Activated CD4-positive, alpha-beta T cell treated with anti-CD3 and anti-CD28 coated beads for 24 hours (primary cell): ENCODE measurements at places on chromosomes 6 and 20.
A peak's percentile ranks its signal among the peaks of the same experiment; 100 is the strongest.

DNA sequence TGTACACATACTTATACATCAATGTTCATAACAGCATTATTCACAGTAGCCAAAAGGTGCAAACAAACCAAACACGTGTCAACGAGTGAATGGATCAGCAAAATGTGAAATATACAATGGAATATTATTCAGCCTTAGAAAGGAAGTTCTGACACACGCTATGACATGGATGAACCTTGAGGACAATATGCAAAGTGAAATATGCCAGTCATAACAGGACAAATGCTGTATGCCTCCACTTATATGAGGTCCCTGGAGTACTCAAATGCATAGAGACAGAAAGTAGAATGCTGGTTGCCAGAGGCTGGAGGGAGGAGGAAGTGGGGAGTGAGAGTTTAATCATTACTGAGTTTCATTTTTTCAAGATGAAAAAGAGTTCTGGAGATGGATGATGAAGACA, 37.8 kb upstream of the IGF2R start:
- DNase-seq, result peak; percentile 25

- DNase-seq, result peak; percentile 52
Measured at GRCh38 chr20:48657426-48658197, 170.2 kb downstream of the PREX1 start.

GRCh38 chr20:4195499-4195898, 180.1 kb upstream of the RNF24 start:
- DNase-seq, result no peak

DNA sequence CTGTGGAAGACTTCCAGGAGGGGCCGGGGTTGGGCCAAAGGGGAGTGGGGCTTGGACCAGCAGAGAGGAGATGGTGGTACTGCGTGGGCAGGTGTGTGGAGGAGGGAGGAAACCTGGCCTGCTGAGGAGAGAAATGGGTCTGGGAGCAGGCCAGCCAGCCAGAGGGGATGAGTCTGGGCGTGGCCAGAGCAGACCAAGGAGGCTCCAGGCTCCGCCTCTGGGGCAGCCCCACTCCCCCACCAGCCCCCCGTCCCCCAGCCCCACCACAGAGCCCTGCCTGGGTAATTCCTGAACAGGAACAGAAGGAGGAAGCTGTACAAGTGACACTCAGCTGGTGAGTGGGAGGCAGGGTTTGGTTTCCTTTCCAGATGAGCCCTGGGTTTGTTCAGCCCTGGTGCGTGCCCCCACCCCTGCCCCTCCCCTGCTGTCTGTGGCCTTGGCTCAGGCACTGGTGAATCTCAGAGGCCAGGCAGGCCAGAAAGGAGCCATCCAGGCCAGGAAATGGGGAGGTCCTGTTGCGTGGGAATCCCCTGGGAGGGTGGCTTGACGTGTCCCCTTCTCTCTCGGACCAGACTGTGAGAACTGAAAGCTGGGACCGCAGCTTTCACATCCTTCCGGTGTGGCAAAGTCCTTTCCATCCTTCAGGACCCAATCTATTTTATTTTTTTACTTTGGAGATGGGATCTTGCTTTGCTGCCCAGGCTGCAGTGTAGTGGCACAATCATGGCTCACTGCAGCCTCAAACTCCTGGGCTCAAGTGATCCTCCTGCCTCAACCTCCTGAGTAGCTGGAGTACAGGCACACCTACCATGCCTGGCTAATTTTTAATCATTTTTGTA, 9.4 kb upstream of the SRC start:
- DNase-seq, result peak; percentile 4

DNA sequence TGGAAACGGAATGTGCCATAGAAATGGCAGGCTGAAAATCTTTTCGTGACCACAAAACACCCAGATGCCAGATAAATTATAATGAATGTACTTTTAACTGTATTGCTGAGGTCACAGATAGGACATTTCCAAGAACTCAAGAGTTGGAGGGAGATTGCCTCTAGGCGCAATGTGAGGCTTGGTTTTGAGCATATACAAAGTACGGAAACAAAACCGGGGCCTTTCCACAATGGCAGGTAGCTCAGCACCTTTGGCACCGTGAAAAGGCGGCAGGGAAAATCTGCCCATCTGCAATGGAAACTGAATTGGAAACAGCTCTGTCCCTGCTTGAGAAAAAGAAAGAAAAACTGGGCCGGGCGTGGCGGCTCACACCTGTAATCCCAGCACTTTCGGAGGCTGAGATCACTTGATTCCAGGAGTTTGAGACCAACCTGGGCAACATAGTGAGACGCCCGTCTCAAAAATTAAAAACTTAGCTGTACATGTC, 10.5 kb upstream of the C20orf144 start:
- DNase-seq, result no peak

DNA sequence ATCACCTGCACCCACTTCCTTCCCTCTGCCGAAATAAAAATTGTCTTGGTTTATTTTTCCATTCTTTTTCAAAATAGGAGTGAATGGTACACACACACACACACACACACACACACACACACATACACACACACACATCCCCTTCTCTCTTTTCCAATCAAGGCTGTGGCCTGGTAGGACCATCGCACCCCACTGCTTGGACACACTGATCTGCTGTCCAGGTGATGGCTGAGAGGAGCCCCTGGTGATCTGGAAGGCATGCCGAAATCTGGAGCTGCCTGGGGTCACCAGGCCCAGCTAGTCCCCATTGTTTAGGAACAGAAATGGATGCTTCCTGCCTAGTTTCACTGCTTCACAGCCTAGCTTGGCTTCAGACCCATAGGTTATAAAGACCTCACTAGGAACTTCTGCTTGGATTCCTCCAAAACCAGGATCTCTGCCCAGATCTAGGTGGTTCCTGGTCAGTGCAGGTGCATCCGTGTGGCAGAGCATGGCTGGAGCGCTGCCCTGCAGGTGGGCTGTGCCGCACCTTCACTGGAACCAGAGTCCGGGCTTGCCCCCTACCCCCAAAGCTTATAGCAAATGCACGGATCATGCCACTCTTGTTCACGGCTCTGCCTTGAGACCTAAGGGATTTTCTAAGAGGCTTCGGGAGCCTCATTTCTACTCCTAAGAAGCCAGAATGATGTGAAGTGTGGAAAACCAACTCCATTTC, 42.9 kb upstream of the DACT2 start:
- no peak for DNase-seq

GRCh38 chr20:2385496-2385895, 4.8 kb downstream of the TGM6 start:
- DNase-seq, result no peak

DNA sequence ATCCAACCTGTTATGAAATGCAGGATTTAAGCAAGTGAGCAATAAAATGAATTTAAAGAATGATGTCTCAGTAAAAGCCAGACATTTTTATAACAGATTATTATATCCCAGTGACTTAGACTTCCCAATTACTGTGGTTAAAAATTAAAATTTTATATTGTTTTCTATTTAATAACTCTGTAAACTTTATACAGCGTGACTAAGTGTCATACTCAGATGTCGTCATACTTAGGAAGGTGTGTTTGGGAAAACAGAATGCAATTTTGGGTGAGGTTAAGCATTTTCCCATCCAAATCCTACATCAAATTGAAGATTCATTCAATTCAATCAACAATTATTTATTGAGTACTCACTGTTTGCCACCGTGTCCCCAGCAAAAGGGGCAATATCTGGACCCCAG, 31.4 kb upstream of the FRMD1 start:
- DNase-seq, result no peak

DNA sequence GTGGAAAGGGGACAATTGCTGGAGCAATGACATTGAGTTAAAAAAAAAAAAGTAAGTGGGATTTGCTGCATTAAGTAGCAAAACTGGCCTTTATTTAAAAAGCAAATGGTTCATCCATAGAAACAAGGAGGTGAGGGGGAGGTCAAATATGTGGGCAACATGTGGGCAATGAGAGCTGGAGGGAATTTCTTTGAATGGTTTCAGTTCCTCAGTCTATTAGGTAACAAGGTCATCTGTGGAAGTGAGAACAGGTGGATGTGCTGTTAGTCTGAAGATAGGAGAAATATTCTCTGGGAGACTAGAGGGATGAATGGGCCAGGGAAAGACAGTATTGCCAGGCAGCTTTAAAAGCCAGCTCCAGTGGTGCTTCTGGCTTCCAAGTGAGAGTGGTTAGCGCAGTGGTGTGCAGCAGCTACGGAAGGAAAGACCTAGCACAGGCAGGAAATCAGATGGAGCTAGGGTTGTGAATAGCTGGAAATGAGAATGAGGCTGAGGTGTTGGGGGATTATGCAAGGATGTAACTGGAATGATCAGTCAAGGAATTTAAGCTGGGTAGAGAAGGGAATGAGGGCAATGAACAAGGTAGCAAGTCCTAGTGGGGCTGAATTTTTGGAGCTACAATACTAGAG, 727.6 kb downstream of the PTPRT start:
- no peak for DNase-seq

- DNase-seq, result no peak
Measured at GRCh38 chr20:53425481-53425880, 168.2 kb downstream of the ZNF217 start.

GRCh38 chr6:109428889-109429477, 11.4 kb downstream of the PPIL6 start:
- DNase-seq, result no peak

DNA sequence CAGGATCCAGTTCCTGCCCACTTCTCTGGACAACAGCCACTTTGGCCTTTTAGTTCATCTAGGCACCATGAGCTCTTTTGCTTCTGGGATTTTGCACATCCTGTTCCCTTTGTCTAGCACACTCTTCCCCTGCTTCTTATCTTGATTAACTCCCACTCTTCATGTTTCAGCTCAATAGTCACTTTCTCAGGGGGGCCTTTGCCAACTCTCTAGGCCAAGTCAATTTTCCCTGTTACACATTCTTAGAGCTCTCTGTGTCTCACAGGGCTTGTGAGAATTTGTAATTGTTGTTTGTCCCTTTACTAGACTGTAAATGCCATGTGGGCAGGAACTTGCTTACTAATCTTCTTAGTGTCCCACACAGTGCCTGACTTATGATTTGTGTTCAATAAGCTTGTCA, 58.1 kb upstream of the EPB41L1 start:
- DNase-seq, result no peak

- DNase-seq, result no peak
Measured at GRCh38 chr6:83384751-83385150, 46.1 kb downstream of the ME1 start.

- no peak for DNase-seq
Measured at GRCh38 chr6:137271245-137272183, 52.3 kb upstream of the IFNGR1 start.

- DNase-seq, result no peak
Measured at GRCh38 chr6:130677312-130677711, 149.9 kb upstream of the SMLR1 start.

- DNase-seq, result no peak
Measured at GRCh38 chr20:10427060-10427692, 6.8 kb downstream of the MKKS start.

DNA sequence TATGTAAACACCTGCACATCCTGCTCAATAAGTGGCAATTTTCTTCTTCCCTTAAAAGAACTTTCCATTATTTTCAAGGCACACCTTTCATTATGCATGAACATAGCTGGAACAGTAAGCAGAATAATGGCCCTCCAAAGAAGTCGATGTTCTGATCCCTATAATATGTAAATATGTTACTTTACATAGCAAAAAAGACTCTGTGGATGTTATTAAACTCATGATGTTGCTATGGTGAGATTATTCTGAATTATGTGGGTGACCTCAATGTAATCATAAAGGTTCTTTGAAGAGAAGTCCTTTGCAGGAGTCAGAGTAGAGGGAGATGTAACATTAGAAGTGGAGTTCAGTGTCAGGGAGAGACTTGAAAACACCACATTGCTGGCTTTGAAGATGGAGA, 299.9 kb upstream of the PLN start:
- DNase-seq, result no peak

- no peak for DNase-seq
Measured at GRCh38 chr20:20740541-20740940, 28.1 kb upstream of the RALGAPA2 start.

DNA sequence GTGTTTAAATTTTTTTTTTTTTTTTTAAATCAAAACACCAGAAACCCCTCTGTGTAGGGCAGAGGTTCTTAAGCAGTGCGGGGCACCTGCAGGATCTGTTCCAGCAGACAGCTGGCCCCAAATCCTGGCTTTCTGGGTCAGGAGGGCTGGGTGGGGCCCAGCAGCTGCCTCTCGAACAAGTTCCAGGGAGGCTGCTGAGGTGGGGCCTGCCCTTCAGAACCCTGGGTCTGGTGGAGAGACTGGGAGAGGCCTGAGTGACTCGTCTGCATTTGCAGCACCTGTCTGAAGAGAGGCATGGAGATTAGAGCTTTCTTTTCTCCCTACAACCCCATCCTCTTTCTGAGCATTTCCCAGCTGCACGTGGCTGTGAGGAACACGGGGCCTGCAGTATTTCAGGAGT, 8.4 kb downstream of the PSMG4 start:
- no peak for DNase-seq

GRCh38 chr6:166201878-166202277, 34.2 kb upstream of the TBXT start:
- DNase-seq, result no peak

DNA sequence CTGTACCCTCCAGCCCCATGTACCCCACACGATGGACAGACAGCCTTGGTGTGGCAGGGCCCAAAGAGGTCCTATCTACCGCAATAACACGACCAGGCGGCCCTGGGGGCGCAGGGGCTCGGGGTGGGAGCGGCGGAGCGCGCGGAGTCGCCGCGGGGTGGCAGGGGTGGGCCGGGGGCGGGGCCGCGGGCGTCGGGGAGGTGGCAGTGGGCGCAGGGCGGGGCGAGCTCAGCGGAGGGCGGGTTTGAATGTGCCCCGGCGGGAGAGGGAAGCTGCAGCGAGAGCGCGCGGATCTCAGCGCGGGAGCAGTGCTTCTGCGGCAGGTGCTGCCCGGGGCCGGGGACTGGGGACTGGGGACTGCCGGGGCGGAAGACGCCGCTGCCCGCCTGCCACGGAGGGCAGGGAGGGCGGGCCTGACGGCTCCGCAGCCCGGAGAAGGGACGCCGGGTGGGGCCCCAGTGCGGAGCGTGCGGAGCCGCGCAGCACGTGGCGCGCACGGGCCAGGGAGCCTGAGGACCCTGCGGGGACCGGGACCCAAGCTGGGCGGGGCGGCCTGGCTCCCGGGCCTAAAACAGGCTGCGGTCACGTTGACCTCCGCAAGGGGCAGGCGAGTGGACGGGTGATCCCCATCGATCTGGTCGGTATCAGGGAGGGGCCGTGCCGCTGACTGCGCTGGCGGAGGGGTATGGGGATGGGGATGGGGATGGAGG, at the start of gene SLC29A1:
TSS of gene SLC29A1 (plus strand) at position 277 of the 710 bp plus-strand sequence. CDS start 3,719 bp downstream, outside the sequence.
- peak; percentile 77 for DNase-seq

GRCh38 chr6:82022614-82023129, 224.9 kb downstream of the IBTK start:
- no peak for DNase-seq

GRCh38 chr6:87071683-87072082, 23.2 kb downstream of the CGA start:
- no peak for DNase-seq

GRCh38 chr6:80607811-80608391, 501.4 kb downstream of the BCKDHB start:
- DNase-seq, result no peak

DNA sequence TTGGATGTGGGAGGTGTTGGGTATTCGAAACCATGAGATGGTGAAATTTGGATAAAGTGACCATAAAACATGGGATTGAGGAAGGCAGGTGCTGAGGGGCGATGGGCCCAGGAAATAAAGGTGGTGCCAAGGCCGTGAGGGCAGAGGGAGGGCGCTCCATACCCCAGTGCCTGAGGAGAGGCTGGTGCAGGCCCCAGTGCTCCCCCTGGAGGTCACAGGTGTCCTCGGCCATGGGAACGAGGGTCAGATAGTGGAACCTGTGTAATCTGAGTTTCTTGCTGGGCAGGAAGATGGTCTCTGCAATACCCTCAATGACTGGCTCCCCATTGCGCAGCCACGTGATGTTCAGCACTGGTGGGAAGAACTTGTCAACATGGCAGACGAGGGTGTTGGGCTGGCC, 16.2 kb downstream of the HLA-DPB1 start:
- DNase-seq, result peak; percentile 54
